ENCODE measurements at places on chromosomes 6 and 20.

- DNase-seq: no peak
- no peak overlapping the region for H3K27ac ChIP-seq
- H3K4me1 ChIP-seq: peaks cover 4% of the 10 kb centered on the region
These were observed 73.2 kb downstream of the BCKDHB start for GRCh38 chr6:80179695-80180094.

DNA sequence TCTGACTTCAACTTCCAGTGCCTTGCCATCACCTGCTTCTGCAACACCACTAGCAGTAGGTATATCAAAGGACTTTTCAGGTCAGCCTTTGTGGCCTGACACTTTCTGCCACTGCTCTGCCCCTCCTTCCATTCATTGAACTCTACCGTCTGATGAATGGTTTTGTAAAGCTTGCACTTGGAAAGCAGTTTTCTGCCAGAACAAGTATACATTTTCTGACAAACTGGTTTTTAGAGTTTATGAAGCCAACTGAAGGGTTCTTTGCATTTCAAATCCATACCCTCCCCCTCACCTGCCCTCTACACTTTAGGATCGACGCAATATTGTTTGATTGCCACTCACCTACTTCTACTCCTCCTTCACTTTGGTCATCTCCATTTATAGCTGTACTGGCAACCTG is 603.1 kb downstream of the HACE1 start:
- H3K4me1 ChIP-seq: no peaks in the 10 kb centered on the region
- no peak overlapping the region for H3K4me3 ChIP-seq
- H3K27ac ChIP-seq: no peak overlapping the region
- no peak for DNase-seq
- H3K36me3 ChIP-seq: no peaks in the 10 kb centered on the region
- H3K27me3 ChIP-seq: no peaks in the 10 kb centered on the region

- H3K4me3 ChIP-seq: no peak overlapping the region
- DNase-seq: no peak
- peaks cover 3% of the 10 kb centered on the region for H3K4me1 ChIP-seq
- H3K27me3 ChIP-seq: peaks cover 31% of the 10 kb centered on the region
- H3K27ac ChIP-seq: no peak overlapping the region
- H3K36me3 ChIP-seq: no peaks in the 10 kb centered on the region
These were observed 6.5 kb downstream of the CD24 start for GRCh38 chr6:106967936-106968555.

- DNase-seq: no peak
- peaks cover 13% of the 10 kb centered on the region for H3K4me1 ChIP-seq
- no peaks in the 10 kb centered on the region for H3K27me3 ChIP-seq
- H3K27ac ChIP-seq: peak overlapping the region; percentile 42
- H3K4me3 ChIP-seq: peak overlapping the region; percentile 64
These were observed 225.5 kb upstream of the MARCKS start for GRCh38 chr6:113631666-113632065.

- no peaks in the 10 kb centered on the region for H3K36me3 ChIP-seq
- H3K27ac ChIP-seq: no peak overlapping the region
- no peak for DNase-seq
- H3K4me1 ChIP-seq: no peaks in the 10 kb centered on the region
These were observed 853.6 kb downstream of the C6orf118 start for GRCh38 chr6:164455835-164456234.

- DNase-seq: no peak
- no peak overlapping the region for H3K27ac ChIP-seq
- H3K36me3 ChIP-seq: peaks cover 73% of the 10 kb centered on the region
- H3K27me3 ChIP-seq: no peaks in the 10 kb centered on the region
These were observed 103.4 kb downstream of the MAP3K4 start for GRCh38 chr6:161094955-161095354.

GRCh38 chr6:129448965-129449364 is 261.0 kb downstream of the ARHGAP18 start:
- H3K4me3 ChIP-seq: no peak overlapping the region
- no peaks in the 10 kb centered on the region for H3K4me1 ChIP-seq
- no peaks in the 10 kb centered on the region for H3K27me3 ChIP-seq
- H3K36me3 ChIP-seq: no peaks in the 10 kb centered on the region
- no peak overlapping the region for H3K27ac ChIP-seq
- DNase-seq: no peak

DNA sequence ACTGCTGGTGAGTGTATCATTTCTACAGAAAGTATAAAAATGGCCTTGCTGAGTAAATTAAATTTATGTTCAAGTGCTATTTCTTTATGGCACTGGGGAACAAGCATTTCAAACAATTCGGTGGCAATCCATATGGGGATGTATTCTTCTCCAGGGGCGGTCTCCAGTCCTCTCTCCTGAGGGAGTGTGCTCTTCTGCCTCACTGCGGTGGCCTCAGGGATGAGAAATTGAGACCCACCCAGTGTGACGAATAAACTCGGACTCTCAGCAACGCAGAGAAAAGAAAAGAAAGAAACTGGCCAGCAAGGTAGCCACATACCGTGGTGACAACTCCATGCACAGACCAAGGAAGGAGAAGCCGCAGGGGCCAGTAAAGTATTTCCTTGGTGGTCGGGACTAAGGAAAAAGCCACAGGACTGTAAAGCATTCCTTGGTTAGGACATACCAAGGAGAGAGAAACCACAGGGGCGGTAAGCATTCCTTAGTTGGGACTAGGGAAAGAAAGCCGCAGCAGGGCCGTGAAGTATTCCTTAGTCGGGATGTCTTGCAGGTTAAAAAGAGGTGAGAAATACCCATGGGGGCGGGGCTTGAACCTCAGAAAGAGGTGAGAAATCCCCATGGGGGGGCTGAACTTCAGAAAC is 13.6 kb upstream of the GOPC start:
- H3K36me3 ChIP-seq: no peaks in the 10 kb centered on the region
- no peak overlapping the region for H3K4me3 ChIP-seq
- peak; percentile 48 for DNase-seq

- no peaks in the 10 kb centered on the region for H3K36me3 ChIP-seq
- no peak for DNase-seq
- no peaks in the 10 kb centered on the region for H3K27me3 ChIP-seq
- no peak overlapping the region for H3K27ac ChIP-seq
These were observed 139.1 kb upstream of the VGLL2 start for GRCh38 chr6:117126213-117126612.

- DNase-seq: no peak
- no peaks in the 10 kb centered on the region for H3K27me3 ChIP-seq
- H3K27ac ChIP-seq: no peak overlapping the region
- H3K4me1 ChIP-seq: peaks cover 1% of the 10 kb centered on the region
- H3K36me3 ChIP-seq: no peaks in the 10 kb centered on the region
These were observed 128.9 kb downstream of the GMDS start for GRCh38 chr6:2116496-2116895.

- H3K4me1 ChIP-seq: no peaks in the 10 kb centered on the region
- DNase-seq: no peak
- H3K4me3 ChIP-seq: no peak overlapping the region
- no peaks in the 10 kb centered on the region for H3K36me3 ChIP-seq
- no peak overlapping the region for H3K27ac ChIP-seq
These were observed 2.3 kb upstream of the MAS1L start for GRCh38 chr6:29490055-29490454.

DNA sequence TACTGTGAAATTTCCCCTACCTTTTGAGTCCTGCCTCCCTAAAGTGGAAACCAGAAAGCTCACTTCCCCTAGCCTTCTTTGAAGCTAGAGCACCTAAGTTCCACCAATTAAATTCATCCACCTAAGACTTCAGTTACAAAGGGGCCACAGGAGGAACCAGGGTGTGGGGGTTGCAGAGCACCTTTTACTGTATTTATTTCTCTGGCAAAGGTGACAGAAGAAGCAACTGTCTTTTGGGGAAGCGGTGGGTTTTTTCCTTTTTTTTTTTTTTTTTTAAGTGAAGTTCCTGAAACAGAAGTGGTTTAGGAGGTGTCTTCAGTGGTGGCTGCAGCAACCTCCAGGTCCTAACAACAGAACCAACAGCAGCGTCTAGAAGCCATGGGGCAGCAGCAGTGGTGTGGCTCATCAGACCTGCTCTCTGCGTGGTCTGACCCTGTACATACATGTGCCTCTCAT is 13.1 kb downstream of the PSMB9 start:
- H3K4me3 ChIP-seq: no peak overlapping the region
- peaks cover 5% of the 10 kb centered on the region for H3K27me3 ChIP-seq
- no peaks in the 10 kb centered on the region for H3K36me3 ChIP-seq
- H3K4me1 ChIP-seq: no peaks in the 10 kb centered on the region
- DNase-seq: no peak
- no peak overlapping the region for H3K27ac ChIP-seq

DNA sequence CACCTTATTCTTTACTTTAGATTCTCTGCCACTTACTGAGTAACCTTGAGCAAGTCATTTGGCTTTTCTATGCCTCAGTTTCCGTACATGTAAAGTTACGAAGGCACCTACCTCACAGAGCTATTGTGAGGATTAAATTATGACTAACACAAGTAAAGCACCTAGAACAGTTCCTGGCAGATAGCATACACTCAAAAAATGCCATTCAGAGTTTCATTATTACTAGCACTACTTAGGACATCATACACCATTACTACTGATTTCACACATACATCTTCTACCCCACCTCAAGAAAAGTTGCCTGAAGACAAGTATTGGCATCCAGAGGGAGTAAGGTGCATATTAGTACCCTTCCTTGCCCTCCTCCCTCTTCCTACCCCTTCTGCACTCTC is 107.8 kb downstream of the OGFRL1 start:
- H3K27me3 ChIP-seq: no peaks in the 10 kb centered on the region
- peak overlapping the region; percentile 8 for H3K27ac ChIP-seq
- H3K36me3 ChIP-seq: peaks cover 4% of the 10 kb centered on the region
- no peak for DNase-seq
- peaks cover 8% of the 10 kb centered on the region for H3K4me1 ChIP-seq

DNA sequence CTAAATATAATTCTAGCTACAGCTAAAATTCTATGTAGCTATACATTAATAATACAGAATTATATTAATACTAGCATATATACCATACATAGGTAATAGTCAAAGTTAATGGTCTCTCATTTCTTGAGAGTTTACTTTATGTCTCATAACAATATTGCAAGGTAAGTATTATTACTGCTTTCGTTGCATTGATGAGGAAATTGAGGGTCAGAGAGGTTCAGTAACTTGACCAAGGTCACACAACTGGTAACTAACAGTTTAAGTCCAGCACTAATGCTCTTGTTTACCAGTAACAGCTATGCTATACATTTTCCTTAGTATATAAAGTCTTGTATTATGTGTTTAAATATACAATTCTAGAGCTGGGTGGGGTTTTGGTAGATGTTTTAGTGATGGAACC is 67.6 kb downstream of the AFG1L start:
- H3K4me1 ChIP-seq: peaks cover 7% of the 10 kb centered on the region
- no peak overlapping the region for H3K27ac ChIP-seq
- no peaks in the 10 kb centered on the region for H3K27me3 ChIP-seq
- no peaks in the 10 kb centered on the region for H3K36me3 ChIP-seq
- no peak overlapping the region for H3K4me3 ChIP-seq

- no peaks in the 10 kb centered on the region for H3K36me3 ChIP-seq
- no peak overlapping the region for H3K4me3 ChIP-seq
- DNase-seq: no peak
- H3K27ac ChIP-seq: no peak overlapping the region
- peaks cover 31% of the 10 kb centered on the region for H3K27me3 ChIP-seq
- H3K4me1 ChIP-seq: no peaks in the 10 kb centered on the region
These were observed 8.9 kb downstream of the TREM1 start for GRCh38 chr6:41277605-41278004.

DNA sequence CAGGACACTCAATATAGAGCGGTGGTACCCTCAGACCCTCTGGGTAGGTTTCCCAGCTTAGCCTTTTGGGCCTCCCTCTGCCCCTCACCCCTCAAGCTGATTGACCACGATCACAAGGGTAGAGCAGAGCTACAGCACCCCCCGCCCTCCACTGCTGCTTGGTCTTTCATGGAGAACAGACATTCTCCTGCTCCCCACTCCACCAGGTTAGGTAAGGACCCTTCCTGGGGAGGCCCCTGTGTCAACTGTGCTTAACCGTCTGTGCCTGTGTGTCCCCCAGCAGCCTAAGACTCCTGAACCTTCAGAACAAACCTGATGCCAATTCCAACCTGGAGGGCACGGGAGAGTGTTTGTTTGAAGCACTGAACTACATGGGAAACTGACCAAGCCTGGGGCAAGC is 11.8 kb downstream of the MYH7B start:
- H3K4me1 ChIP-seq: no peaks in the 10 kb centered on the region
- no peak overlapping the region for H3K4me3 ChIP-seq
- no peaks in the 10 kb centered on the region for H3K36me3 ChIP-seq
- no peak overlapping the region for H3K27ac ChIP-seq

- H3K4me1 ChIP-seq: no peaks in the 10 kb centered on the region
- H3K27me3 ChIP-seq: no peaks in the 10 kb centered on the region
- DNase-seq: no peak
- H3K27ac ChIP-seq: no peak overlapping the region
These were observed 17.0 kb upstream of the KIF13A start for GRCh38 chr6:18004256-18004985.

DNA sequence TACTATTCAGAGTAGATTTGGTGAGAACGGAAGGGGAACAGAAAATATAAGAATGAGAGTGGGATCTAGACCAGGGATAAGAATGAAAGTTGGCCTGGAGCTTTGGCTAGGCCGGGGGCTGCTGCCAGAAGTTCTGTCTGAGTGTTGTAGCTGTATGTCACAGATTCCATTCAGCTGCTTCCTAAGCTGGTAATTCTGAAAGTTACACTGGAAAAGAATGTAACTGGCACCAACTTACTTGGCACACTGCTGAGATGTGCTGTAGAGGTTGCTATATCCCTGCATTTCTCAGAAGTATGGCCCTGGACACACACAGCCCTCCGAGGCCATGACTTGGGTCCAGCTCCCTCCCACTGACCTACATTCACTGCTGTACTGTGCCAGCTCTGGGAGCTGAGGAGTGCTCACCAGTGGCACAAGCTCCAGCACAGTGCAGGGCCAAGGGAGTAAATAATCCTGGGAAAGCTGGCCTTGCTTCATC is 25.8 kb upstream of the TMEM217 start:
- no peaks in the 10 kb centered on the region for H3K27me3 ChIP-seq
- DNase-seq: no peak
- H3K36me3 ChIP-seq: peaks cover 60% of the 10 kb centered on the region
- no peak overlapping the region for H3K4me3 ChIP-seq
- H3K4me1 ChIP-seq: peaks cover 12% of the 10 kb centered on the region
- no peak overlapping the region for H3K27ac ChIP-seq

DNA sequence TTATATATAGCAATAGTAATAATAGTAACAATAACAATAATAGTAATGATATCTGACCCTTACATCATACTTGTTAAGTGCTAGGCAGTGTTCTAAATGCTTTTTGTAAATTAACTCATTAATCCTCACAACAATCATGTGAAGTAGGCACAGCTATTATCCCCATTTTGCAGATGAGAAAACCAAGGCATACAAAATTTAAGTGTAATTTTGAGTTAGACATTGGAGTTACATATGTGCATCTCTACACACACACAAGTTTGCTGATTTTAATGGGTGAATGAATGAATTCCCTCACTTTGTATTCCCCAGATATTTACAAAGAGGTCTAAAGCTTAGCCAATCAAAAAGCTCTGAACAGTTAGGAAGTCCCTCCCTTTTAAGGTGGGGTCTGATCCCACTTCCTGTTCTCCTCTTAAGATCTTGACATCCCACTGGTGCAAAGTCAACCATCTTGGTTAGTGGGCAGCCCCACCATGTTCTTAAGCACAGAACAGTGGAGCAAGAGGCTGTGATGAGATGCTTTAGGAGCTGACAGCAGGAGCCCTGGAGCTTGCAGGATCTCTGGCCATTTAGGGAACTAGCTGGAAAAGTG is 85.3 kb upstream of the FOXP4 start:
- no peak for DNase-seq
- H3K36me3 ChIP-seq: no peaks in the 10 kb centered on the region

- peak overlapping the region; percentile 76 for H3K4me3 ChIP-seq
- no peaks in the 10 kb centered on the region for H3K36me3 ChIP-seq
- no peaks in the 10 kb centered on the region for H3K27me3 ChIP-seq
- DNase-seq: peak; percentile 24
- no peaks in the 10 kb centered on the region for H3K4me1 ChIP-seq
- no peak overlapping the region for H3K27ac ChIP-seq
These were observed 117.2 kb upstream of the BACH2 start for GRCh38 chr6:90413867-90414266.

All from mesenchymal stem cell (in vitro differentiated cells and primary cell).